ENCODE measurements at places on chromosomes 12 and 14. TPM values are rescaled to one million over a fixed set of nuclear protein-coding genes. Genes with fewer than 3 reads are reported as not detected.
A peak's percentile ranks its signal among the peaks of the same experiment; 100 is the strongest.

- DNase-seq: no peak
These were observed 1142.1 kb downstream of the FLRT2 start for GRCh38 chr14:86672080-86672479.

DNA sequence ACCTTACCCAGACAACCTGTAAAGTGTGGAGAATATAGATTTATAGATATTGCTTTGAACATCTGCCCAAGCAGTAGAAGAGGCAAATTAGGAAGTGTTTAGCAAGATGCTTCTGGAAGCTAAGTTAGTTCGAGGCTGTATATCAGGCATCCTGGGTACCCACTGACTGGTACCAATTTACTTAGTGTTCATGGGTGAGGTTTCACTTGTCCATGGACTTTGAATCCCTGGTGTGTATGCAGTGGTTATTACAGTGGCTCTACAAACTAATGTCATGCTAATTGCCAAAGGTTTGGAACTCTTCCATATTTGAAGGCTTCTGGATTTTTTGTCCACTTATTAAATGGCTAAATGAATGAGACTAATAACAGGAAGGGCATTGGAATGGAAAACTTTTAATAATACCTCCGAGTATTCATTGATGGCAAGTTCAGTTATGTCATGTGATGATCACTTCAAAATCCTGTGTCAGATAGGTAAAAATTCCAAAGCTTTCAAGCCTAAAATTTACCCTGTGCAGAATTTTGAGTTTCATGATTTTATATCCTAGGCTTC, at the start of gene OR4E2:
TSS of gene OR4E2 (plus strand) at position 505 of the 555 bp plus-strand sequence. CDS start 11,248 bp downstream, outside the sequence.
- DNase-seq: no peak

The AKAP3 gene
- total RNA-seq: 3.5 TPM

DNA sequence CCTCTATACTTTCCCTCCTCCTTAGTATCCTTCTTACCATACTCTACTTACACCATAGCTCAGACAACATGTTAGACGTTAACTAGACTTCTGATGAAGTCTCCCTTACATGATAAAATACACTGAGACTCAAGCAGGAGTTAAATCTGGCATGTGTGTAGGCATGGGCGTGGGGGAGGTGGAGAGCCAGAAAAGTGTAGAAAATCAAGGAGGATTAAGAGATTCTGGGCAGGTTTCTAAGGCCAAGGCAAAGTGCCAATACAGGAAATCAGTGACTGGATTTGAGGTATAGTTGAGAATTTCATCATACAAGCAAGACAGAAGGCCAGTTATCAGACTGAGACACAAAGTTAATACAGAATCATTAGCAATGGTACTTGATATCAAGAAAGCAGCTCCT, 37.4 kb downstream of the EPS8 start:
- DNase-seq: no peak

DNA sequence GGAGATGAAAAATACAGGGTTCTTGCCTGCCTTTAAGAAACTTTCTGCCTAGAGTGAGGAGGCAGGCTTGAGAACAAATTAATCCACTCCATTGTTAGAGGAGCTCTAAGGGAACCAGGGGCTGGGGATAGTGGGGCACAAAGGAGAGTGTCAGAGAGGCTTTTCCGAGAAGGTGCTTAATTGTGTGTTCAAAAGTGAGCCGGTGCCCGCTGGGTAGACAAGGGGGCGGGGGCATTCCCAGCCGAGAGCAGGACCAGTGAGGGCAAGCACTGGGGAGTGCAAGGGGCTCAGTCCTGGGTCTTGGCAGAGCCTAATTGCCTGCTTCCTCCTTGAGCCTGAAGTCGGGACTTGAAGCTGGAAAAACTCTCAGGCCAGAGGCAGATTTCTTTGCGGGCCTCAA, 377.4 kb downstream of the ETNK1 start:
- no peak for DNase-seq

GRCh38 chr14:36773558-36773957, 111.9 kb downstream of the PAX9 start:
- DNase-seq: no peak

DNA sequence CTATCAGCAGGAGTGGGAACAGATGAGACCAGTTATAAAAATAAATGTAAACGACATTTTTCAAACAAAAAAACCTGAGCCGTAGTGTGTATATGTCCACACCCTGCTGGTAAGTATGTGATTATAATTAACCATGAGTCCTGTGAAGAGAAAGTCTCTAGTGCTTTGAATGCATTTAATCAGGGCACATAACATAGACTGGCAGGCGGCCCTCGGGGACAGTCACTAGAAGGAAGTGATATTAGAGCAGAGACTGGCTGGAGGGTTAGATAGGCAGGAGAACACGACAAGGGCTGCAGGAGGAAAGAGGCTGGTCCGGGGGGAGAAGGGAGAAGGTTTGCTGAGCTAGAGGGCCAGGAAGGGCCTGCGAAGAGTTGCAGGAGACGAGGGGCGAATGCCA, 23.8 kb upstream of the ELK3 start:
- DNase-seq: no peak

GRCh38 chr14:52356025-52356424, 41.9 kb downstream of the PTGER2 start:
- no peak for DNase-seq

DNA sequence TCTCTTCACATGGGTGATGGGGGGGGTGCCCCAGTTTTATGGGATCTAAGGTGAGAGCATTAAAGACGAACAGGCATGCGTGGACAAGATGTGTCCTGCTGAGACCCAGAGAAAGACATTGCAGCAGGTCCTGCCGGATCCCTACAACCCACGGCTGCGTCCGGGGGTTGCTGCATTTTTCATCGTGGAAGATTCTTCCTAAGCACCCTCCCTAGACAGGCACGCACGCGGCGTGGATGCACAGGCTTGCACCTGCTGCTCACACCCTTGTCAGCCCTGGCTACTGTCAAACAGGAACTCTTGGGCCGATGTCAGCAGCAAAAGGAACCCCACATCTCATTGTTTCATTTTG, 280.6 kb upstream of the RTL1 start:
- DNase-seq: no peak

The CACNA1C gene
- 0.26 TPM for total RNA-seq

The ZC2HC1C gene
- total RNA-seq: 2.8 TPM

DNA sequence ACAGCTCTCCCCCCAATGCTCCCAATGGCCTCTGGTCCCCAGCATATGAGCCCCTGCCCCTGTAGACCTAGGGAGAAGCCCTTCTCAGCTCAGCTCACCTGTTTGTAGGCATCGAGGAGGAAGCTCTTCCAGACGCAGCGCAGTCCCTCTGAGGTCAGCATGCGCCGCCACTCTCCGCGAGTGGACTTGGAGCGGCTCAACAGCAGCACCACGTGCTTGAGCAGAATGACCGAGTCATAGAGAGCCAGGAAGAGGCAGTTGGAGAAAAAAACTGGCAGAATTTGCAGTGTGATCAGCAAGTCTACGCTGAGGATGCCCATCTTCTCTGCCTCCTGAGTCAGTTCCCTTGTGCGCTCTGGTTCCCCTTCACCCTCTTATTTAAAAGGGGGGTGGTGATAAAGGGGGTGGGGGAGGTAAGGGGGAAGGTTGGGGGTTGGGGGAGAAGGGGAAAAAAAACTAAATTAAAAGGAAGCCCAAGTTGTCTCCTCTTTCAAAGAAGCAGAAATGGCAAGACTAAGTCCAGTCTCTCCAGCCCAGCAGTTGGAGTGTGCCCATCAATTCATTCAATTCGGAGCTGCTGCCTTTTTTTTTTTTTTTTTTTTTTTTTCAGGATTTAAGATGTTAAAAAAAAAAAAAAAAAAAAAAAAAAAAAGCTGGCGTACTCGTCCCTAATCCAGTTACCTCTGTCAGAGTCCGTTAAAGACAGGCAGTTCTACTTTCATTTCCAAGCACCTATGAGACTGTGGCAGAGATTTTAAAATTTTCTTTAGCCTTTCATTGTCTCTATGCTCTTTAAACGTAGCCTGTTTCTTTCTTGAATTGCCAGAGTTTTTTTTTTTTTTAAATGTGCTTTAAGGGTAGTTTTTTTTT, at the start of gene DIO2:
TSS of gene DIO2 (minus strand) at position 352 of the 870 bp plus-strand sequence. CDS start at position 320, 32 bp downstream.
- DNase-seq: no peak

DNA sequence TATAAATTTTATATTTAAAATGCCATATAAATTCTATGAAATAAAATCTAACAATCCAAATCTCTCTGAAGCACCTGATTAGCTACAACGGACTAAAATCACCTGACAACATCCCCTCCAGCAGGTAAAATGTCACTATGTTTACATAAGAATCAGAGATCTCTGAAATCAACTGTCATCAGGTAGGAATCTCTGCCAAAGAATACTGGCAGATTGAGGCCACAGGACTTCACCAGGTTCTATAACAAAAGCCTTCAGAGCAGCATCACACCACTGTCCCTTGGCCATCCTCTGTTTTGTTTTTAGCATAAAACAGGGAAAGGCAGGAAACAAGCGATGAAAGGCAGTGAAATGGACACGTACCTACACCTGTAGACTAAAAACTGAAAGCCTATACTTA, 22.1 kb downstream of the FGD6 start:
- no peak for DNase-seq

- no peak for DNase-seq
These were observed 205.0 kb upstream of the DDHD1 start for GRCh38 chr14:53358166-53358565.

The KLRD1 gene
- 95.9 TPM for total RNA-seq

The GPR137C gene
- 0.85 TPM for total RNA-seq

- peak; percentile 45 for DNase-seq
These were observed 141.6 kb downstream of the GPHN start for GRCh38 chr14:66649498-66649897.

DNA sequence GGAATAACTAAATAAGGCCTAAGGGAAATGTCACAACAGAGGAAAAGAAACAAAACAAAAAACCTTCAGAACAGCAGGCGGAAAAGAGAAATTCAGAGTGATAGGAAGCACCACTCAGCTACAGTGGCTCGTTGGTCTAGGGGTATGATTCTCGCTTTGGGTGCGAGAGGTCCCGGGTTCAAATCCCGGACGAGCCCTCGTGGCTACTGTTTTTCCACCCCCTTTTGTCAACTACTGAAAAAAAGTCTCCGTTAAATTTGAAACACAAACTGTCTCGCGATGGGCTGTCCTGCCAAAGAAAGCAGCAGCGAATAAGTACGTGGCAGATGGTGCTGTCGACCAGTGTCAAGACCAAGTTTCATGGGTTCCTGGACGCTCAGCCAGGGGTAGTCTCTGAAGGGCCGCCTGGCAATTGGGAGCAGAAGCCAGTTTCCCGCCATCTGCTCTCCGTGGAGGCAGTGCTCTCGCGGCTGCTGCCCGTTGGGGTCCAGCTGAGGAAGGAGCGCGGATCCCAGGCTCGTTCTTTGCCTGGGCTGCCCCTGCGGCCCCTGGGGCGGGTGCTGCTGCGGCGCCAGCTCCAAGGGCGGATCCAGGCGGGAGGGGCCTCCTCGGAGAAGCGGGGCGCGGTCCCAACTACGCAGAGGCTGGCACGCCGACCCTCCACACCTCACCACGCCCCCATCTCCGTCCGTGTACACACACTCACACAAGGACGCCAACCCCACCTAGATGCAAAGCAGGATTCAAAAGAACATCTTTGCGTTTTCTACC, at the start of gene RNASE4:
TSS of gene RNASE4 (plus strand) at position 670 of the 771 bp plus-strand sequence. CDS start 14,812 bp downstream, outside the sequence.
- DNase-seq: peak; percentile 87

DNA sequence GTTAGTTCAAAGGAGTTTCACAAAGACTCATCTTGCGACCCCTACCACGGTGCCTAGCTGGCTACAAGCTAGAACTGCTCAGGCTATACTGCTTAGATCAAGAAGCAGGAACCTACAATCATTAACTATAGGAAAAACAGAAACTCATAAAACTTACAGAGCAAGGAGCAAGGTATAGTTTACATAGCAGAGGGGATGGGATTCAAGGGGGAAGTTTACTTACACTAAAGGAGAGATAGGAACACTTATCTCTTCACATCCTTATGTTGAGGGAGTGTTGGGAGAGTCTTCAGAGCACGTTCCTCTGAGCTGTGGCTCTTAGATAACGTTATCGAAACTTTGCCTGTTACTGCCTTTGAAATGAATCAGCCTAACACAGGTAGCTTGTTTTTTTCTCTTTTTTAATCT, 58.1 kb downstream of the FSCB start:
- no peak for DNase-seq

The CLEC1A gene
- total RNA-seq: not detected

- peak; percentile 46 for DNase-seq
These were observed 135.8 kb downstream of the SLC8A3 start for GRCh38 chr14:70052990-70053389.

DNA sequence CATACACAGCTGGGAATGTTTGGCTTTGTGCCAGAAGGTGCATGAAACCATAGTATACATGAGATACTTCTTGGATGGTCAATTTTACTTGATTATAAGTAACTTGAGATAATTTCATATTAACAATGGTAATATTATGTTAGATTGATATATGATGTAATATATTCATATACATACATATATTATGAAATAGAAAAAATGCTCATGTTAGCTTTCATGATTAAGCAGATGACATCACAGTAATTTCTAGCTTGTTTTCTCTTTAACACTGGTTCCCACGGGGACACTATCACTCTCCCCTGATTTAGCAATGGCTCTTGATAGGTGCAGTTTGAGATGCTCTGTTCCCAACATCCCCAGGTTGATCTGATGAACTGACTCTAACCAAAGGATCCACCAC, 35.4 kb upstream of the NTF3 start:
- no peak for DNase-seq

The SCNN1A gene
- 0.58 TPM for total RNA-seq

DNA sequence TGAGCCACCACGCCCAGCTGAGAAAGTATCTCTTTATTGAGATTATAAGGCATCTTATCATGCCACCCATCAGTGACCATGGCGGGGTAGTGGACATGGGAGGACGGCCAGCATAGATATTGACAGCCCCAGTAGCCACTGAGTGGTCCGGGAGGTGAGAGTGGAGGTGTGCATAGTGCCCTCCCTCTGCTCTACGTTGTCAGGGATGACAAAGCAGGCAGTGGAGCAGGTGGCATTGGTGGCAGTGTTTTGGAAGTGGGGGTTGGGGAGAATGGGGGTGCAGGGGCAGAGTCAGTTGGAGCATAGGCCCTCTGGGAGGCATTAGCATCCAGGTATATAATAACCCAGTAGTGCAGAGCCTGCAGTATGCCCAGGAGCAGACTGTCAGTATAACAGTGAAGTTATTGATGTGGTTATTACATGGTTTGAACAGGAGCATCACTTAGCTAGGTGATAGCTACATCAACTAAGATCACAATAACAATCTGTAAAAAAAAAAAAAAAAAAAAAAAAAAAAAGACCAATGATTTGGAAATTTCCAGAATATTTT, 41.1 kb downstream of the GNG2 start:
- DNase-seq: no peak

The SIX1 gene
- 0.47 TPM for total RNA-seq

The CIROP gene
- not detected for total RNA-seq
